ENCODE measurements at places on chromosomes 16 and 17.

GRCh38 chr16:58644765-58645487 lies 15.3 kb upstream of the CNOT1 start:
- DNase-seq = no peak

DNA sequence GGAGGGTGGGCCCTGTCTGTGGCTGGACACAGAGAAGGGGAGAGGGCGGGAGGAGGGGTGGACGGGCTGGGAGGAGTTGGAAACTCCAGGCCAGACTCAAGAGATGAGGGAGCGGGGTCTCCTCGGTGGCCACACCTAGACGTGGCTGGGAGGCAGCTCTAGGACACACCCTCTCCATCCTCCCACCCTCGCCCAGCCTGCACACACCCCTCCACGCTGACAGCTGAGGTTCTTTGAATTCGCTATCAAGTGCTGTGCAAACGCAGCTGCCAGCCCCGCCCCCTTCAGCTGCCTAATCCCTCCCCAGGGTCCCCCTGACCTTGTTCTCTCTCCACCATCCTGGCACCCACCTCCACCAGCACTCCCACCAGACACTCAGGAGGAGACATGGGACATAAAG lies 48.7 kb downstream of the DNAH17 start:
- DNase-seq = no peak

- no peak for DNase-seq
These were observed 18.4 kb downstream of the CFAP20 start for GRCh38 chr16:58110571-58111301.

DNA sequence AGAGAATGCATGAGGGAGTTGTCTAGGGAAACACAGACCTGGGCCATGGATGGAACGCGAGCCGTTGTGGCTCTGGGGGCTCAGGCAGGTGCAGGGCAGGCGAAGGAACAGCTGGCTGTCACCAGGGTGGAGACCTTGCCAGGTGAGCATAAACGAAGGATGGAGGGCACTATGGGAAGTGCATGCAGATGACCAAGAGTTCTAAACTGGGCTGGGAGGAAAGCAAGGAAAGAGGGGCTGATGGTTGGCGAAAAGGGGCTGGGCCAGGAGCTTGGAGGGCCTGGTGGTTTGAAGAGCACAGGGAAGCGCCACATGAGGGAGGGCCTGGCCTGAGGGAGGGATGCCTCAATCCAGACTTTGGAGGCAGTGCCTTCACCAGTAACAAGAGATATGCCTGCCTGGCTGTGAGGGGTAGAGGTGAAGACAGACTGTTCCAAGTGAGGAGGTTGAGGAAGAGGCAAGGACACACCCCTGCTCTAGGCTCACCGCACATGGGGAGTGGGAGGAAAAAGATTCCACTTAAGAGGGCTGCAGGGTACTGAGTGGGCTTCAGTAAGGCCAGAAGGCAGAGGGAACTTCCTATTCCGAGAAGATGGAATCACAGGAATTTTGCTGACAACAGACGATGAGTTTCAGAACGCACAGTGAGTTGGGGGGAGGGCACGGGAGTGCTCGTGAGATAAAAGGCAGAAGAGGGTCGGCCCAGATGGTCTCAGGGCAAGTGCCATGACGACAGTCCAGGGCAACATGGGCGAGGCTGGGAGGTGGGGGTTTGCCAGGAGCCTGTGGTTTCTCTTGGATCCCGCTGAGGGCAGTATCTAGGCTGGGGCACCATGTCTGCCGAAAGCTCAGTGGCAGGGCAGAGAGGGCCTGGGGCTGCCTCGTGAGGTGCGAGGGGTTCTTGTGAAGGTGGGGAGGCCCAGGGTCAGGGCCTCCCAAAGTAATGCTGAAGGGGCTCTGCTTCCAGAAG lies 20.6 kb downstream of the B9D1 start:
- no peak for DNase-seq

DNA sequence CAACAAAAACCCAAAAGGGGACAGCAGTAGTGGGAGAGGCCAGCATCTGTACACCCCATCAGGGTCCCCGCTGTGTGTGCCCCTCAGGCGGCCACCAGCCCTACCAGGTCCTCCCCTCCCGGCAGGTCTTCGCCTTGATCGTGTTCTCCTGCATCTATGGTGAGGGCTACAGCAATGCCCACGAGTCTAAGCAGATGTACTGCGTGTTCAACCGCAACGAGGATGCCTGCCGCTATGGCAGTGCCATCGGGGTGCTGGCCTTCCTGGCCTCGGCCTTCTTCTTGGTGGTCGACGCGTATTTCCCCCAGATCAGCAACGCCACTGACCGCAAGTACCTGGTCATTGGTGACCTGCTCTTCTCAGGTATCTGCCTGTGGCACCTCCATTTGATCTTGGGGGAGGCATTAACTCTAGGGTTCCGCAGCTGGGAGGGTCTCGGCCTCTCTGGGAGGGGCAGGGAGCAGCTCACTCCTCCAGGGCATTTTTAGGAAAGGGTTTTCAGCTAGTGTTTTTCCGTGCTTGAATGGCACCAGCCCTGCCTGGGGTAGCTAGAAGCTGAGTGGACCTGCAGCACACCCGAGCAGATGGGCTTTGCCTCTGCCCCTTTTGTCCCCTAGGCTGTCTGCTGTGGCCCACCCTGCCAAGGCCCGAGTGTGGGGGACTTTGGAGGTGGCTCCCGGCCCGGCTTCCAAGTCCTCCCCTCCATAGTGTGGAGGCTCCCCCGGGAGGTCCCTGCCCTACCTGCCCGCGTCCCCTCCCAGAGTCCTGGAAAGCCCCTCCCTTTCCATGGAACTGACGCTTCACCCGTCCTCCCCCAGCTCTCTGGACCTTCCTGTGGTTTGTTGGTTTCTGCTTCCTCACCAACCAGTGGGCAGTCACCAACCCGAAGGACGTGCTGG lies 2.6 kb downstream of the SYNGR2 start:
- peak; percentile 25 for DNase-seq

DNA sequence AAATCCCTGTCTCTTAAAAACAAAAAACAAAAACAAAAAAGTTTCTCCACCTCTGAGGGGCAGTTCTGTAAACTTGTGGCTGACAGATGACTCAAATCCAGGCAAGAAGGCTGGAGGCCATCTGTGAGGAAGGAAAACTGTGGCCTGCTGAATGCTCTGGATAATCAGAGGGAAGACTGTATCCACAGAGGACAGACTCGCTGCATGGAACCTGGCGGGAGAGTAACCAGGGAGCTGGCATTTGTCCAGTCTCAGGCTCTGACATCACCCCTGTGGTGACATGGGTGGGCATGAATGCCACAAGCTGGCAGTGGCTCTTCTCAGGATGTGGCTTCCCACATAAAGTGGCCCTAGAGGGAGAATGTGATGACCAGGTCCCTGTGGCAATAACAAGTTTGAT lies 2.8 kb upstream of the KSR1 start:
- DNase-seq = no peak

GRCh38 chr17:78893684-78894083 lies 9.3 kb downstream of the CEP295NL start:
- no peak for DNase-seq

DNA sequence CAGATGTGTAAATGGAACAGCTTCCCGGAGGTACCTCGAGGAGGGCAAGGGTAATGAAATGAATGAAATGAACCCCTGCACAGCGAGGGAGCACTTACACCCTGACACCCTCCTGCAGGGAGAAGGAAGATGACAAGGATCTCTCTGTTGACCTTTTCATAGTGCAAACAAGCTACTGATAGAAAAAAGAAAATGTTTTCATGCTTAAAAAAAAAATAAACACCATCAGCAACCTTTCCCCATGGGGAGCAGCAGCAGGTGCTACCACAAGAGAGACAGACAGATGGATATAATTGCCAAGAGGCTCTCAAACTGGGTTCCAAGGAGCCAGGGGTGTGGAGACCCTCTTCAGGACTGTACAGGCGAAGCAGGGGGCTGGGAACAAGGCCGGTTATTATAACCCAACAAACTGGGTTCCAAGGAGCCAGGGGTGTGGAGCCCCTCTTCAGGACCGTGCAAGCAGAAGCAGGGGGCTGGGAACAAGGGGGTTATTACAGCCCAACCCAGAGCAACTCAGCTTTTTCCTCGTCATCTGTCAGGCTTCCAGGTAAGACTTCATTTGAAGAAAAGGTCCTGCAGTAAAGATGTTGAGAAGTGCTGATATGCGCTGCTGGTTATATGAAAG lies 718 bp upstream of the RPH3AL start:
- peak; percentile 39 for DNase-seq

All from mucosa of descending colon (tissue), 3 donors.